ENCODE measurements at places on chromosomes 3 and 15.

GRCh38 chr3:139292711-139293664 is 50.8 kb upstream of the MRPS22 start:
- no peak for DNase-seq

DNA sequence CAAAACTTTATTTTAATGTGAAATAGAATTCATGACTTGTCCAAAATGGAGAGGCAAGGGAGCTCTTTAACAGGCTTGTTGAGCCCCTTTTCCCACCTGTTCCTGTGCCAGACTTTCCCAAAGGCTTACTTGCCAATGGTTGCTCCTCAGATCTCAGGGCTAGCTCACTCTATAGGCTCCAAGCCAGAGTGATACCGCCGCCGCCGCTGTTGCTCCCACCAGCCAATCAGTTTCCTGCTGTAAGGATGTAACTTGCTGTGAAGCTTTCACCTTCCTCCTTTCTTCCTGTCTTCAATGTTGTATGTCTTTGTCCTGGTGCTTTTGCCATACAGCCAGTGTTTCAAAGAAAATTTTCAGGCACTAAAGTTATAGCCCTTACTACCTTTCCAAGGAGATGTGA is 41.3 kb upstream of the RBM5 start:
- DNase-seq, result no peak

DNA sequence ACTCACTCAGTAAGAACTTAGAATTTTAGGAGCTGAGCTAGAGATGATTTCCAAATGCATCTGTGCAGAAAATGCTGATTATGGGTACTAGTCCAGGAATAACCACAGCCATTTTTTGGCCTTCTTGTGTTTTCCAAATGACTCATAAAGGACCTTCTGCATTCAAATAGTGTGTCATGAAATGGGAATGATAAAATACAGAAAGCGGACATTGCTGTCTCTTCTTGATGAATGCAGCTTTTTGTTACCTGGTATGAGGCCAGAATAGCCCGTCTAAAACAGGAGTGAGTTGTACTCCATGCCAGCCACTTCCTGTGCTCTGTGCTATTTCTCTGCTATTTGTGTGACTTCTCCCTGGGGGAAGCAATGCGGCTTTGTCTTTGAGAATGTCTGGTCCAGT is 20.5 kb upstream of the FRMD5 start:
- no peak for DNase-seq

DNA sequence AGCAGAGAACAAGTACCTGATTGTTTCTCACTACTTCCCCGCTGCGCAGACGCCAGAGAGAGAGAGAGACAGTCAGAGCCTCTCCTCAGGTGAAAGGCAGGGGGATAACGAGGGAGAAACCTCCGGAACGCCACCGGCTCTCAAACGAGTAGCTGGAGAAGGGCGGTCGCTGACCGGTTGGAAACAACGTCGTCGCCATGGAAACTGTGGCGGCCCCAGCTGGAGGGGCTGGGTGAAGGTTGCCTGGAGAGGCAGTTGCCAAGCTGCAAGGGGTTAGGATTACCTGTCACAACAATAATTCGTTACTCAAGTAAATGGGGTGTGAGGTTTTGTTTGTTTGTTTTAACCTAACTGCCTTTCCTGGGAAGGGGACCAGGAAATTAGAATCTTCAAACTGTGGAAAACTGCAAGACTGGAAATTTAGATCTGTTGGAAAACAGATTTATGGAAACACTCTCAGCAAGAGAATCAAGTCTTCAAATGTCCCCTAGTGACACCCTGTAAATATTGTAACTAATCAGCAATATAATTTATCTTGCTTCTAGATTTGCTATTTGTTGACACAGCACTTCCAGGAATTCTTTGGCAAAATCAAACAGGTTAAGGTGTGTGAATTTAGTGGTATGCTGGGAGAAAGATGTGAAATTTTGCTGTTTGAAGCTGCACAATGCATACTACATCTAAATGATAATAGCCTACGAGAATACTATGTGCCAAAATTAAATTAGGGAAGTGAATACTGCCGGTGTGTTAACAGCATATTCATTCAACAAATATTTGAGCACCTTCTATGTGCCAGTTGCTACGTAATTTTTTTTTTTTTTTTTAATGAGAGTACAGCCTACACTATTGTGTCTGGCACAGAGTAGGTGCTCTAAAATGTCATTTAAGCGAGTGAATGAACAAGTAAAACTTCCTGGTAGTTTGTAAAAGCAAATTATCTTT is at the start of gene DNAH12:
DNAH12 (minus strand) TSS at position 164 of the 945 bp plus-strand sequence. CDS start 1,474 bp downstream, outside the sequence.
- no peak for DNase-seq

- no peak for DNase-seq
These were observed 40.9 kb downstream of the GABRB3 start for GRCh38 chr15:26731965-26732364.

DNA sequence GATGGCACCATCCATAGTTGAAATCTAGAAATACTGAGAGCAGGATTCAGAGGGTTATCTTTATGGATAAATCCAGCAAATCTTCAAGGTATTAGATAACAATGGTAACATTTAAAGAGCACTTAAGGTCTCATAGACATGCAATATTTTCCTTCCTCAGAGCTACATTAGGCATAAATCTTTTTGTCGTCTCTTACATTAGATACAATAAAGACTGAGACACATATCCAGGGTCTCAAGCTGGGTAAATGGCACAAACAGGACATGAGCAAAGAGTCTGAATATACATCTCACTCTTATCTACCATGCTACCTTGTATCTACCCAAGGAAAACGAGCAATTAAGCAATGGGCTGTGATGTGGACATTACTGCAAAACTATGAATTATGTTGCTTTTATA is 927.3 kb upstream of the EPHA6 start:
- DNase-seq, result no peak

GRCh38 chr3:20809356-20809755 is 623.4 kb upstream of the SGO1 start:
- DNase-seq, result no peak

DNA sequence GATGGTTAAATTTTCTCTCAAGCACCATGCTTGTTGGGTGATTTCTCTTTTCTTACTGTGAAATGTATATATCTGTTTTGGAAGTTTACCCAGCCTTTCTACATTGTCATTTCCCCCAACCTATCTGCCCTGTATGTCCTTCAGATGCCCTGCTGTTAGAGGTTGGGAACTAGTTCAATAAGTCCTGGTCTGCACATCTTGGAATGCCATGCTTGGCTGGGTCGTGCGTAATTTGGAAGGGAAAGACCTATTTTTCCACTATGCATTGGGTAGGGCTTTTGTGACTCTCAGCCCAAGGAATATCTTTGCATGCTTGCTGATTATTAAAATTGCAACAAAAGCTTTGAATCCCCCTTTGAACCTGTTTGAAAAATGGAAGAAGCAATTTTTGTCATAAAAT is 63.8 kb downstream of the TRIM71 start:
- DNase-seq, result no peak

GRCh38 chr3:39109086-39109485 is 1.6 kb downstream of the TTC21A start:
- no peak for DNase-seq

- DNase-seq, result no peak
These were observed 179.3 kb downstream of the FRMD5 start for GRCh38 chr15:44015545-44016305.

DNA sequence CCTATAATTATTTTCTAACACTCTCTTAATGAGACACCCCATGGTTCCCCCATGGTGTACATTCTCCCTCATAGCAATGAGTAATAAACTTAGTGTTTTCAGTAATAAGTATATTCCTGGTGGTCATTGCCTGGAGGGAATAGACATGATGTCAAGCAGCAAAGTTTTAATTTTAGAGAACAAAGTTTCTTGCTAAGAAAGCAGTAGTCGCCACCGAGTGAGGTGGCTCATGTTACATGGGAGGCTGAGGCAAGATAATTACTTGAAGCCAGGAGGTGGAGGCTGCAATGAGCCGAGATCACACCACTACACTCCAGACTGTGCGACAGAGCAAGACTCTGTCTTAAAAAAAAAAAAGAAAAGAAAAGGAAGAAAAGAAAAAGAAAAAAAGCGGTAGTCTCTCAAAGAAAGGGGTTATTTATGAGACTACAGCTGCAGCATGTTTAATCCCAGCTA is 2.4 kb upstream of the ELP6 start:
- no peak for DNase-seq

DNA sequence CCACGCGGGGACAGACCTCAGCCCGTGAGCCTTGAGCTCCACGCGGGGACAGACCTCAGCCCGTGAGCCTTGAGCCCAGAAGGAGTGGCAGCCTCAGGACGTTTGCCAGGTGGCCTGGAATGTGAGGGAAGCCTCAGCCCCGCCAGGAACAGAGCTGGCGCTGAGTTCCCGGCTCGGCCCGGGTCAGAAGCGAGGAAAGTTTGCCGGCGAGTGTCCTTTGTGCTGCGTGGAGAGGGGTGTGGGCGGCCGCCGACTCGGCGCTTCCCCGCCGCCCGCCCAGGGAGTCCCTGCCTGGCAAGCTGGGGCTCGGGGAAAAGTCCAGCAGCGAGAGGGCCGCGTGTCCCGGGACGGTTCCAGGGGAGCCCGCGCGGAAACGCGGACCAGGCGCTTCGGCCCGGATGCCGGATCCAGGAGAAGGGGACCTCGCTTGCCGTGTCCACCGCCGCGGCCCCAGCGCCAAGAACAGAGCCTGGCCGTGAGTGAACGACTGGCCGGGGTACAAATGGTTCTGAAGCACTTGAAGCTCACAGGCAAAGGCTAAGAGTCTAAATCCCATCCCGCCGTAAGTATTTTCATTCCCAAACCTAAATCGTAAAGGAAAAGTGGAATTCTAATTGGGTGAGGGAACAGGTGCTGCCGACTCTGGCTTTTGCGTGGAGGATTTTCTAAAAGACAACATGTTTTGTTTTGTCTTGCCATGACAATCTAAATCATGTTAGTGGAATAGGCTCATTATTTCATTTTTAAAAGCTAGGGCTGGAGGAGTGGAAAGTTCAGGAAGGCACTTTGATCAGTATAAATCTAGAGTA is 1.7 kb downstream of the LRRN1 start:
- DNase-seq, result no peak

- no peak for DNase-seq
These were observed 130.1 kb downstream of the LRRK1 start for GRCh38 chr15:101049282-101049681.

GRCh38 chr3:99586701-99587100 is 51.7 kb upstream of the COL8A1 start:
- DNase-seq, result no peak

DNA sequence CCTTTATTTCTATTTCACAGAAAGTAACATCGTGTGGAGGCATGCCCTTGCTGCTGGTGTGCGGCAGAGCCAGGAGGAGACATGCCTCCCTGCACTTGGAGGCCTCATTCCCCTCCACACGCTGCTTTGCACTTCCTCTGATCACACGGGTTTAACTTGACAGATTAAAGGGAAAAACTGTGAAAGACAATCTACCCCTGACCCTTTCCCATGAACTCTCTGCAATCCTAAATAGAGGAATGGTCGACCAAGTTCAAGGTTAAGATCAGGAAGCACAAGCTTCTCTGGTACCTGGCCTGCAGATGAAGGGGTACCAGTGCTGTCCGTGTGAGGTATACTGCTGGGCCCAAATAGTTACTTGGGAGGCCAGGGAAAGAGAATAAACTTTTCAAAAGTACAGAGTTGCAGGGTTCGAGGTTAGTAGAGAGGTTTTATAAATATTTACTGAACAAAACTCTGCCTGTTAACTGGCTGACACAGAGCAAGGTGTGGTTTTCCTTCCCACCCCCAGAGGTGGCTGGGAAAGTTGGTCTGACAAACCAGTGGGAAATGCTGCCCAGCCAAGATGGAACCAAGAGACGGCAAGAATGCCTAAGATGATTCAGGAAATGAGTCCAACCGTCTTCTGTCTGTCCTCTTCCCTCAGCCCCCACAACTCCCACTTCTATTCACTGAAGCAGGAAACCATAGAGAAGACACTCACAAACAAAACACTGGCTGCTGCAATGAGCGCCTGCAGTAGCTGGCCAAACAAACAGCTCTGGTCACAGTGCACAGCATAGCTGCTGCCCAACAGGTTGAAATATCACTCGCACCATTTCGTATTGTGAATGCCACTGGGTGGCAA is 79.6 kb downstream of the IGF2BP2 start:
- no peak for DNase-seq

GRCh38 chr3:188608401-188608800 is 454.4 kb downstream of the LPP start:
- no peak for DNase-seq

GRCh38 chr3:41053220-41053619 is 146.1 kb upstream of the CTNNB1 start:
- DNase-seq, result no peak

- DNase-seq, result no peak
These were observed 104.2 kb downstream of the OXSM start for GRCh38 chr3:25894101-25894500.

DNA sequence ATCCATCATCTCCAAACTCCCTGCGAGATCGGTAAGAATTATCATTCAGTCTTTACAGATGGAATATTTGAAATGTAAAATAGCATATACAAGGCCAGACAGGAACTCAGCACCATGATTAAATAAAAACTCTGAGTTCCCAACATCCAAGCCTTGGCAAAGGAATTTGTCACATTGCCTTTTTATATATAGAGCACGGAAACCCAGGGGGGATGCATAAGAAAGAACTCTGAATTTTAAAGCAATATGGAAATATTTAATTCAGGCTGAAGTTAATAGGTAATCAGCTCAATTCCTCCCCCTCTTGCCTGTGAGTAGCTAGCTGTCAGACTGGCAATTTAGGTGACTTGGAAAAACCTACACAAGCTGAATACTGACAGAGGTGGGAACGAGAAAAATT is 217.9 kb upstream of the KCNMB2 start:
- DNase-seq, result no peak

- no peak for DNase-seq
These were observed 171.2 kb upstream of the WNT5A start for GRCh38 chr3:55658270-55658669.

DNA sequence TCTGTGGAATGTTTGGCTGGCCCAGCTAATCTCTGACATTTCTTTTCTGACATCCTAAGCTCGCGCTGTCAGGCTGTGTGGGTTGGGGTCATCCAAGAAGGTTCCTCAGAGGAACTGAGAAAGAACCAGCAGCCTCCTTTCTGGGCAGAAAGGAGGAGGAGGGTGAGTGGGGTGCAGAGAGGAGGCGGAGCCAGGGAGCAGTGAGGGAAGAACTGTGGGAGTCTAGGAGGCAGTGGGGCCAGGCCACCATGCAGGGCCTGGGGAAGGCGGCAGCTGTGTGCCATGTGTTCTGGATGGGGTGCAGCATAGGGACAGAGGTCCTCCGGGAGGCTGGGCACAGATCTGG is 5.3 kb downstream of the SEMA7A start:
- no peak for DNase-seq

DNA sequence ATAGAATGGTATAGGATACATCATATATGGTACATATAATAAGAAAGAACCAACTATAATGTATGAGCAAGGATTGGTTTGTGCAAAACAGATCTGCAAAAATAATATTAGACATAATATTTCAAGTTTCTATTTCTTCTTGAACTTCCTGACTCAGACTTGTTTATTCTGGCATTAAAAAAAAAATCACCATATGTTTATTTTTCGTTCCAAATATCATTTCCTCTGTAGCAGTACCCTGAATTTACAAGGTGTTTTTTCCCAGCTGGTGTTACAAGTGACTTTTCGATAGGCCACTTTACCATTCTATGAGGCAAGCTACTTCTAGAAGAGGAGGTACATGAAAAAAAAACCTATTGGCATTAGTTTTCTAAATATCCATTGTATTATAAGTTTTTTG is 785.0 kb downstream of the PDCD6IP start:
- no peak for DNase-seq

- no peak for DNase-seq
These were observed 1.9 kb downstream of the CHD2 start for GRCh38 chr15:92901995-92902394.

- DNase-seq, result no peak
These were observed 36.3 kb downstream of the METTL6 start for GRCh38 chr3:15391007-15391406.
